Occipital lobe (tissue), 3 donors: ENCODE measurements at places on chromosomes 16 and 17. TPM values are rescaled to one million over a fixed set of nuclear protein-coding genes. Genes with fewer than 3 reads are reported as not detected.

DNA sequence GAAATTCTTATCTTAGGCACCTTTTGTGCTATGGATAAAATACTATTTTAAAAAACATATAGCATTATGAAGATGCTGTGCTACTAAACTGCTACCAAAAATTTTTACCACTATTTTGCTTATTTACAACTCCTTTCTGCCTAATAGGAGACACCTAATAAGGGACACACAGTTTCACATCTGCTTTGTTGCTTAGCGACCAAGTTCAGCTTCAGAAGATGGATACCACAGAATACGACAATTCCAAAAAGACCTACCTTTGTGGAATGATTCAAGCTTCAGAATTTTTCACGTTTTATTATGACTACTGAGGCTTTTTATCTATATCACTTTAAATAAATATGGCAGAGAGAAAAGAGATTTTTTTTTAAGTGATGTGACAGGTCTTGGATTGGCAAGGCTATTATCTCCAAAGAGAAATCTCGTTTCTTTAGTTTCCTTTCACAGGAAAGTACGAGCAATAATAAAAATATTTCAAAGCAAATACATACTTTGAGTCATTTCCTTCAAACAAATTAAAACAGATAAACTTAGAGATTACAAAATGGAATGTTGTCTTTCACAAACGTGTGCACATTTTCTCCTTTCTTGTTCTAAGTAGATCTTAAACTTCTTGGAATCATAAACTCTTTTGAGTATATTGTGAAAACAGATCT is 35.4 kb downstream of the SPAG9 start:
- DNase-seq: no peak

GRCh38 chr17:74146196-74146595 is 57.3 kb upstream of the RPL38 start:
- no peak for DNase-seq

DNA sequence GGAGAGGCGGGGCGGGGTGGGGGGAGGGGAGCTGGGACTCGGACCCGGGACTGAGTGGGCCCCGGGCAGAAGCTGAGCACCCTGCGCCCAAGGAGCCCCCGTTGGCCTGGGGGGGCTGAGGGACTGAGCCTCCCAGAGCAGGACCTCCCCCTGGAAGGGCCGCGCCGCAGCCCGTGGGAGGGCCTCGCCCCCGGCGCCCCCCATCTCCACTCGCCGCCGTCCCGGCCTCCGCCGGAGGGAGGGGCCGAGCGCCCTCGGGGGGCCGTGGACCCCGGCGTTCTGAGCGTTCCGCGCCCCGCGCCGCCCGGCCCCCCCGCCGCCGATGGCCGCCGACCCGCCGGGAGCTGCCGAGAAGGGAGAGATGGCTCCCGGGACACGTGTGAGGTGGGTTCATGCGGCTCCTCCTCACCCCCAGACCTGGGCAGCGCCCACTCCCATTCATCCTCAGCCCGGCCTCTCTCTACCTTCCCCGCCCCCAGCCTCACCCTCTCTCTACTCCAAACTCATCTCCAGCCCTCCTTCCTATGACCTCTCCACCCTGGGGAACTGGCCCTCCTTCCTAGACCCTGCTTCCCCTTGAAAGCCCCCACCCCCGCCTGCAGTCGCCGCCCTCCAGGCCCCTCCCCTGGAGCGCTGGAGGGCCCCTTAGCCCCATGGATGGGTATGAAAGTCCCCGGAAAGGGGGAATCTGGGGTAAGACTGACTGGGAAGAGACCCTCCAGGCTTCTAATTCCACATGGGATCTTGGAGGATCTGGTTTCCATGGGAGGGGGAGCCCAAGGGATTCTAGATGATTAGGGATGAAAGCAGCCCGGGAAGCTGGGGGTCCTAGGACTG is 922 bp downstream of the FBXL19 start:
- DNase-seq: no peak

DNA sequence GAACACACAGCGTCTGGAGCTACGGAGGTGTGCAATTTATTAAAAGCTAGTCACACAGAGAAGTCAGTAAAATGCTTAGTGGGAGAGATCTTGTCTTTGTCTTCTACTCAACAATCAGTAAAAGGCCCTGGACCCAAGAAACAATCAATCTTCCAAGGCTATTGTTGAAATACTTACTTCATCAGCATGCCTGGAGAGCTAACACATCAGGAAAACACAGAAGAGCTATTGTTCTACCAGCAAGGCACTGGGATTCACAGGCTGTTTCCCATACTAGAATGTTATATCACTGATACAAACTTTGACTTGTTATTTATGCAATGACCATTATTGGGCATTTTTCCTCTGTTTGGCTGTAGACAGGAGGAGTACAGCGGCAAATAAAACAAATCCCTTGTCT is 247.8 kb upstream of the ERCC4 start:
- DNase-seq: no peak

- DNase-seq: no peak
Measured at GRCh38 chr17:74182041-74182723, 21.3 kb upstream of the RPL38 start.

DNA sequence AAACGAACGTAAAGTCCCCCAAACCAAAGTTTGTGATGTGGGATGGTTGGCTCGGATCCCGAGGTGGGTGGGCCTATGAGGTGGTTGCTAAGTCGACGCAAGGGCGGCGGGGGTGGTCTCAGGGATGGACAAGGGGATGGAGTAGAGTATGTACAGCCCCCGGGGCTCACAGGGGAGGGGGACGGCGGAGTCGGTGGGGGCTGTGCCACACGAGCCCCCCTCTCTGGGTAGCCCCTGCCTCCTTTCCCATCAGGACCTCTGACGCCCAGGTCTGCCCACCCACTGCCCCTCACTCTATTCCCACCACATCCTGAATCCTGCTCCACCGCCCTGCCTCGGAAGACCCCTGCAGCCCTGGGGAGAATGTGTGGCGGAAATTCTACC is 15.2 kb downstream of the IL34 start:
- DNase-seq: no peak

- no peak for DNase-seq
Measured at GRCh38 chr17:73759324-73759723, 115.1 kb upstream of the SDK2 start.

- peak; percentile 49 for DNase-seq
Measured at GRCh38 chr16:56192986-56193945, 2.0 kb downstream of the GNAO1 start.

Gene USP7
- 90.9 TPM for total RNA-seq

Gene CHST6
- total RNA-seq: 0.94 TPM

Gene KRT32
- not detected for total RNA-seq
